Stimulated activated naive B cell treated with anti-CD40 and anti-IgM and Interleukin-4, amounts not matched to agents 10 μg/mL and 1 μg/mL and 100 μg/mL, for 72 hours (primary cell): ENCODE measurements at places on chromosomes 5 and 9.

DNA sequence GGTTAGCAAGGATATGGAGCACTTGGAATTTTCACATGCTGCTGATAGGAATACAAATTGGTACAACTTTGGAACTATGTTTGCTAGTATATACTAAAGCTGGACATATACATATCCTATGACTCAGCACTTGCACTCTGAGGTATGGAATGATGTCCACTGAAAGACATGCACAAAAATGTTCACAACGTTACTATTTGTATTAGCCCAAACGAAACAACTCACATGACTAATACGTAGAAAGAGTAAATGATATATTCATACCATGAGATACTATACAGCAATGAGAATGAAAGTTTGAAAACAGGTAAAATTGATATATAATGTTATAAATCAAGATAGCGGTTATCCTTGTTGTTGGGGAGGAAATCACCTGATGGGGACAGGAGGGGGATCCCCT is 45.5 kb upstream of the CDC42SE2 start:
- DNase-seq: no peak

- no peak for DNase-seq
These were observed 208.9 kb upstream of the PRR16 start for GRCh38 chr5:120255214-120255613.

- no peak for DNase-seq
These were observed 3.5 kb downstream of the DMRT3 start for GRCh38 chr9:979983-980382.

- DNase-seq: no peak
These were observed 27.2 kb upstream of the ASS1 start for GRCh38 chr9:130417602-130418001.

DNA sequence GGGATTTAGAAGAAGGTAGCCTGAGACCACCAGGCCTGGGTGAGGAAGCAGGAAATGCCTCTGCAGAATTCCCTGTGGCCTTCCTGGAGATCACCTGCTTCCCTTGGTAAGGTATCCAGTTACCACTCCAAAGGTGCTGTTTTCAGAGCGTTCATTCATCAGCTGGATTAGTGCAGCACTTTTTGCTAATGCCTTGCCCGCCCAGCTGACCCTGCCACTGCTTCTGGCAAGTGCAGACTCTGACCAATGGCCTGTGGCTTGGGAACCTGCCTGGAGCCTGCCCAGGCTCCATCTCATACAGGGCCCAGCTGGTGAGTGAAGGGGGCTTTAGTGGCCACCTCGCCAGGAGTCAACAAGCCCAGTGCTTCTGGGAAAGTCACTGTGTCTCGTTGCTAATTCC is 48.6 kb downstream of the FOXI1 start:
- DNase-seq: no peak
